Smooth muscle cell of the coronary artery (primary cell): ENCODE measurements at places on chromosomes 6 and 20. TPM values are rescaled to one million over a fixed set of nuclear protein-coding genes. Genes with fewer than 3 reads are reported as not detected.

Gene NRN1
- total RNA-seq, result 0.15 and 8.7 TPM in 2 replicates

Gene RSPH4A
- total RNA-seq, result under 0.01 and 0.08 TPM in 2 replicates

Gene BIRC7
- 0.23 TPM in 1 of 2 replicates, not detected in the other for total RNA-seq

Gene TLDC2
- total RNA-seq, result 0.15 TPM in 1 of 2 replicates, not detected in the other

Gene TAPBP
- total RNA-seq, result 24.9 and 45.6 TPM in 2 replicates

Gene NMBR
- total RNA-seq, result not detected in 2 replicates

Gene SLC17A2
- total RNA-seq, result not detected in 2 replicates

Gene BTN1A1
- total RNA-seq, result not detected in 2 replicates

Gene GSTA2
- not detected in 2 replicates for total RNA-seq

Gene ZBTB46
- total RNA-seq, result 4.8 and 5.6 TPM in 2 replicates

Gene GMPR
- total RNA-seq, result 8.5 and 20.0 TPM in 2 replicates

Gene HSPA12B
- 3.5 TPM in 1 of 2 replicates, not detected in the other for total RNA-seq

Gene IL20RA
- total RNA-seq, result 0.12 TPM in 1 of 2 replicates, not detected in the other

Gene ADGRF4
- total RNA-seq, result not detected in 2 replicates

Gene SMIM26
- total RNA-seq, result 89.1 and 194 TPM in 2 replicates

Gene HLA-F
- 10.2 and 19.8 TPM in 2 replicates for total RNA-seq

Gene GGTLC1
- total RNA-seq, result not detected in 2 replicates

Gene SCRT2
- total RNA-seq, result not detected in 2 replicates

Gene NRSN2
- total RNA-seq, result 15.6 and 17.5 TPM in 2 replicates

Gene SLC22A1
- 0.53 and 0.70 TPM in 2 replicates for total RNA-seq
